Ascending aorta (tissue), 2 donors: ENCODE measurements at places on chromosomes 16 and 17. TPM values are rescaled to one million over a fixed set of nuclear protein-coding genes. Genes with fewer than 3 reads are reported as not detected.

SMIM22 gene
- not detected for total RNA-seq

TNS4 gene
- not detected for total RNA-seq

FOXL1 gene
- 35.7 TPM for total RNA-seq

SDR42E1 gene
- total RNA-seq = 0.11 TPM

GINS2 gene
- not detected for total RNA-seq

ASPHD1 gene
- not detected for total RNA-seq

SIRT7 gene
- 32.6 TPM for total RNA-seq

PRDM7 gene
- total RNA-seq = not detected

NPIPB6 gene
- total RNA-seq = 1.7 TPM

SMTNL2 gene
- total RNA-seq = 15.6 TPM

KRTAP4-1 gene
- total RNA-seq = not detected

SOCS7 gene
- total RNA-seq = 10.3 TPM

PNMT gene
- total RNA-seq = 5.1 TPM

ORAI3 gene
- 39.0 TPM for total RNA-seq
